ENCODE measurements at places on chromosomes 16 and 17.

GRCh38 chr17:65609286-65609685 is 47.8 kb upstream of the AXIN2 start:
- H3K4me3 ChIP-seq: no peak overlapping the region
- no peak overlapping the region for H3K27ac ChIP-seq
- no peaks in the 10 kb centered on the region for H3K27me3 ChIP-seq
- no peaks in the 10 kb centered on the region for H3K36me3 ChIP-seq

- peaks cover 91% of the 10 kb centered on the region for H3K36me3 ChIP-seq
- peaks cover 69% of the 10 kb centered on the region for H3K4me1 ChIP-seq
- no peak overlapping the region for H3K4me3 ChIP-seq
- H3K27ac ChIP-seq: no peak overlapping the region
Observed at GRCh38 chr17:2067608-2068024, 12.7 kb downstream of the HIC1 start.

DNA sequence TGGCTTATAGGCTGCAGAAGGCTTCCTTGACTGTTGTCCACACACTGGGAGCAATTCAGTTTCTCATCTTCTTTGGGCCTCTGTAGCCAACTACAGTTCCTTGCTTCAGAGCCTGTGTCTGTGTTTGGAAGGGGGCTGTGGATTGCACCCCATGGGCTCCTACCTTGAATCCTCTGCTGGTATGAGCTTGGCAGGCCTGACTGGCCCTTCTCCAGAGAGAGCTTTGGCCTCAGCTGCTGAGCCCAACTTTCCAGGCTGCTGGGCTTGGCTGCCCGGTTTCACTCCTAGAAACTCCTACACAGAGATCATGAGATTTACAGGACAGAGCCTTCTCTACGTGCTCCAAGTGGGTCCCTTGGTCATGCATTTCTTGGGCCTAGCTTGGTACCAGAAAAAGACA is 354.4 kb downstream of the SNX29 start:
- no peak overlapping the region for H3K27ac ChIP-seq
- H3K4me1 ChIP-seq: no peaks in the 10 kb centered on the region
- no peak for ATAC-seq
- no peaks in the 10 kb centered on the region for H3K36me3 ChIP-seq
- H3K4me3 ChIP-seq: no peak overlapping the region
- no peaks in the 10 kb centered on the region for H3K27me3 ChIP-seq

- ATAC-seq: no peak
- H3K27me3 ChIP-seq: peaks cover 23% of the 10 kb centered on the region
- H3K36me3 ChIP-seq: no peaks in the 10 kb centered on the region
- H3K4me1 ChIP-seq: no peaks in the 10 kb centered on the region
- H3K4me3 ChIP-seq: no peak overlapping the region
- H3K27ac ChIP-seq: no peak overlapping the region
Observed at GRCh38 chr16:21227866-21228265, 5.6 kb upstream of the ANKS4B start.

GRCh38 chr17:67316781-67317180 is 49.6 kb downstream of the PSMD12 start:
- no peaks in the 10 kb centered on the region for H3K4me1 ChIP-seq
- no peak overlapping the region for H3K4me3 ChIP-seq
- H3K27ac ChIP-seq: no peak overlapping the region
- no peaks in the 10 kb centered on the region for H3K36me3 ChIP-seq
- H3K27me3 ChIP-seq: no peaks in the 10 kb centered on the region
- no peak for ATAC-seq

Data from gastroesophageal sphincter (tissue), 4 donors.